ENCODE measurements at places on chromosomes 2 and 18. TPM values are rescaled to one million over a fixed set of nuclear protein-coding genes. Genes with fewer than 3 reads are reported as not detected.

Gene NTSR2
- not detected for polyA plus RNA-seq

- DNase-seq: no peak
These were observed 130.1 kb downstream of the MAP2 start for GRCh38 chr2:209553913-209554312.

- DNase-seq: no peak
These were observed 22.5 kb downstream of the INPP4A start for GRCh38 chr2:98467082-98467536.

Gene PLCL1
- not detected for polyA plus RNA-seq

Gene HS1BP3
- 17.7 TPM for polyA plus RNA-seq

Gene LIMS3
- polyA plus RNA-seq: not detected

Gene OR6B2
- polyA plus RNA-seq: not detected

DNA sequence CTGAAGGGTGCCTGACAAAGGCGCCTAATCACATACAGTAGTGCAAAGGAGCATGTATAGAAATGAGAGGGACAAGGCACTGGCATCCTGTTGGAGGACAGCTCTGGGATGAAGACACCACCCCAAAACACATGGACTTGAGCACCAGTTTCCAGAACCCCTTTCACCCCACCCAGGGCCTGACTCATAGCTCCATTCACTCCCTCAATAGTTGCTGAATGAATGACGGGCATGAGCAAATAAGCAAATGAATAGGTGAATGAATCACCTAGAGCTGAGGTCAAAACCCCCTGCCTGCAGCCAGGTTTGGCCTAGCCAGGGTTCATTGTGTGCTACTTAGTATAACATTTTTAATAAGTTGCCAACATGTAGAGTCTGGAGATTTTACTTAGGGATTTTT lies 66.3 kb downstream of the NRP2 start:
- DNase-seq: peak; percentile 83

Gene NGEF
- 7.6 TPM for polyA plus RNA-seq

Gene MARCO
- 0.07 TPM for polyA plus RNA-seq

DNA sequence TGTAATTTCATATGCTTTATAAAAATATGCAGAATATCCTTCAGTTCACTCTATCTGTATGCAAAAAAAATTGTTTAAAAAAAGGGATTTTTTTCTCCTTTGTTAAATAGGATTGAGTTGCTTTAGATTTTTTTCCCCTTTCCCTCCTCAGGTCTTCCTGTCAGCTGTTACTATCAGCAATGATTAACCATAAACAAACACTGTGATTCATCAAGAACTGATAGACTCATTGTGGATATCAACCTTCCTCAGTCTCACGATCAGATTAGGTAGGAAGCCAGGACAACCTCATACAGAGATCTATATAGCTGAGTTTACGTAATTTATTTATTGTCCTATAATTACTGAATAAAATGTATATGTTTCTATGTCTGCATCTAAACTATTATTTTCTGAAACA lies 2136.2 kb upstream of the CELF4 start:
- DNase-seq: peak; percentile 8

GRCh38 chr2:71884303-71885042 lies 263.2 kb downstream of the CYP26B1 start:
- DNase-seq: no peak

DNA sequence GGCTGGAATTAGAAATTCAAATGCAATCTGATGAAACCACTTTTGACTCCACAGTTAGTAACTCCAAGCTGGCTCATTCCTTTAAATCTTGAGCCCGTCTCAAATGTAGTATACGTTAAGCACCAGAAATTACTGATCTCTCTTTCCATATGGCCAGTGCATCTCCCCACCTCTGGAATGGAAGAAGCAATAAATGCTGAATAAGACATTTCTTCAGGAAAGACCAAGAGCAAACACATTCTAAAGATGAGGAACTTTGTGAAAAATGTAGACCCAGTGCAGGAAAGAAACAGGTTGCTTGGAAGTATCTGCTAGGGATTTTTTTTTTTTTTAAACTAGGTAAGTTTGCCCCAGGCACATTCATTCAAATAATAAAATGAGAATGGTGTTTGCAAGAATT lies 143.1 kb upstream of the FBXO11 start:
- DNase-seq: no peak

DNA sequence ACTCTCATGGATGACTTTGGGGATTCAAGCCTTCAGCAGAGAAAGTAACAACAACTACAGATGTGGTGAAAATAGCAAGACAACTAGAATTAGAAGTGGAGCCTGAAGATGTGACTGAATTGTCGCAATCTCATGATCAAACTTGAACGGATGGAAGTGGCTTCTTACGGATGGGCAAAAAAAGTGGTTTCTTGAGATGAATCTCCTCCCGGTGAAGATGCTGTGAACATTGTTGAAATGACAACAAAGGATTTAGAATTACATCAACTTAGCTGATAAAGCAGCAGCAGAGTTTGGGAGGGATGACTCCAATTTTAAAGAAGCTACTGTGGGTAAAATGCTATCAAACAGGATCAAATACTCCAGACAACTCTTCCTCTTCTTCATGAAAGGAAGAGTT lies 43.1 kb downstream of the AAK1 start:
- no peak for DNase-seq

- no peak for DNase-seq
These were observed 559.7 kb downstream of the ZEB2 start for GRCh38 chr2:143960177-143960576.

Gene SOX11
- polyA plus RNA-seq: not detected

GRCh38 chr18:38900031-38900430 lies 1334.4 kb upstream of the CELF4 start:
- no peak for DNase-seq

DNA sequence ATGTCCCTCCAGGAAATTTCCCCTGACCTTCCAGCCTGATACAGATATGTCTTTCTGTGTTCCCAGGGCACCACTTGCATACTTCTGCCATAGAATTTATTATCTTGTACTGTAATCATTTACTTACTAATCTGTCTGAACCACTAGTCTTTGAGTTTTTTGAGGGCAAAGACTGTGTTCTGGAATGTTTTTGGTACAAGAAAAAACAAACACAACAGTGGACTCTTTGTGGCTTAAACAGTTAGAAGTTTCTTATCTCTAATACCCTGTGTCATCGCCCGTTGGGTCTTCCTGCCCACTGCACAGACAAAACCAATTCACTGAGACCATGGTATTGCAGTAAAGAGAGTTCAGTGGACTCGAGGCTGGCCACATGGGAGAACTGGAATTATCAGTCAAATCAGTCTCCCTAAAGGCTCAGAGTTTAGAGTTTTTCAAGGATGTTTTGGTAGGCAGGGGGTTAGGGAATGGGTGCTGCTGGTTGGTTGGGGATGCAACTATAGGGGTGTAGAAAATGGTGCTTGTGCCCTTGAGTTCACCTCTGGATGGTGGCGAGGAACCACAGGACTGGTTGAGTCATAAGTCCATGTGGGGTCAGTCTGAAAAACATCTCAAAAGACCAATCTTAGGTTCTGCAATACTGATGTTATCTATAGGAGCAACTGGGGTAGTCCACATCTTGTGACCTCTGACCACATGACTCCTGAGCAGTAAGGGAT lies 20.3 kb downstream of the RALB start:
- no peak for DNase-seq

GRCh38 chr2:241940329-241940728 lies 70.8 kb downstream of the RTP5 start:
- peak; percentile 44 for DNase-seq

DNA sequence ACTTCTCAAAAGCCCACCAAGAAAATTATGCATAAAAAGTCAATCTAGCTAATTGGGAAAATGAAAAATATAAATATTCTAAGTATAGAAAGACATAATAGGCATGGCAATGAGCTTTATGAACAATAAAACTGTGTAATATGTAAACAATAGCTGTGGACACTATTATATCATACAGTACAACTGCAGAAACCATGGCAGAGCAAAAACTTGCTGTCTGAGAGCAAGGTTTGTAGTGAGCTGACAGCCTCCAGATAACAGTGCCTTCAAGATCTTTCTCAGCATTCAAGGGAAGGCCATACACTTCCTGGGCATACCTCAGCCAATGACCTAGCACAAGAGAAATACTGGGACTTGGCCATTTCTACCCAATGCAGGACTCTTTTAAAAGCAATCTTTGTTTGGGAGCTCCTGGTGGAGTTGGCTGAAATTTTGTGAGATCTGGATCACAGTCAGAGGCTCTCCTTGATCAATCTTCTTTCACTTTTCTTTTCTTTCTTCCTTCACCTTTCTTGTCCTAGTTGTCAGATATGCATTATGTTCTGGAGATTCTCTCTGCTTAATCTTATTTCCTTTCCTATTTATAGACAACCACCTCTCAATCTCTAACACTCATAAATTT lies 427.2 kb upstream of the UBE2E3 start:
- DNase-seq: no peak

DNA sequence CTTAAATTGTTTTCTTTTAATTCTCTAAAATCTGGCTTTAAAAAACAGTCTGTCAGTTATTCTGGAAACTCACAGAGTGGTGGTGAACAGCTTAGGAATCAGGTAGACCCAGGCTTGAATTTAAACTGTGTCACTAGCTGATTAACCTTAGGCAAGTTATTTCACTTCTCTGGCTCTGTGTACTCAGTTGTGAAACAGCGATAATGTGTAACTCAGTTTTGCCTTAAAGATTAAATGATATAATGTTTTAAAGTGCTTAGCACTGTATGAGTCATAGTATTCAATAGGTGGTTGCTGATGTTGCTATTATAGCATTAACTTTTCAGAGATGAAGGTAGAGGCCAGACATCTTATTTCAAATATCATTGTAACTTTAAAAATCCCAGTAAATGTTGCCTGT lies 40.7 kb downstream of the PKP4 start:
- no peak for DNase-seq

Measured in A549 (cell line).